ENCODE measurements at places on chromosomes 6 and 20. TPM values are rescaled to one million over a fixed set of nuclear protein-coding genes. Genes with fewer than 3 reads are reported as not detected.

DNA sequence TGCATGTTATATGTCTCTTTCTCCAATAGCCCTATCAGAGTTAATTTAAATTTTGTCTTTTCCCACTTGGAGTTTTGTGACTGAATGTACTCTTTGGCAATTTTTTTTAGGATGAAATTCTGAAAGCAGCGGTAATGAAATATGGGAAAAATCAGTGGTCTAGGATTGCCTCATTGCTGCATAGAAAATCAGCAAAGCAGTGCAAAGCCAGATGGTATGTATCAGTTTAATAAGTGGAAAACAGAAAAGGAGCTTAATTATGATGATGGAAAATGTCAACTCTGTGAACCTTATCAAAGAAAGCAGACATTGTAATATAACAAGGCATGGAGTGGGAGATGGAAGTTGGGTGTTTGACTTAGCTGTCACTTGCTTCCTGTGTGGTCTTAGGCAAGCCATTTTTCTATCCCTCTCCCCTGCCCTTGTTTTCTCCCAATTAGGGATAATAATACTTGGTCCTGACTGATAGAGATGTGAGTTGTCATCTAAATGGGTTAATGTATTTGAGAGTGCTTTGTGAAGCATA, 2.7 kb downstream of the CDC5L start:
- DNase-seq, result no peak

TUBB1 gene
- not detected for total RNA-seq

- no peak for DNase-seq
Observed at GRCh38 chr20:52201395-52201794, 9.8 kb upstream of the ZFP64 start.

DNA sequence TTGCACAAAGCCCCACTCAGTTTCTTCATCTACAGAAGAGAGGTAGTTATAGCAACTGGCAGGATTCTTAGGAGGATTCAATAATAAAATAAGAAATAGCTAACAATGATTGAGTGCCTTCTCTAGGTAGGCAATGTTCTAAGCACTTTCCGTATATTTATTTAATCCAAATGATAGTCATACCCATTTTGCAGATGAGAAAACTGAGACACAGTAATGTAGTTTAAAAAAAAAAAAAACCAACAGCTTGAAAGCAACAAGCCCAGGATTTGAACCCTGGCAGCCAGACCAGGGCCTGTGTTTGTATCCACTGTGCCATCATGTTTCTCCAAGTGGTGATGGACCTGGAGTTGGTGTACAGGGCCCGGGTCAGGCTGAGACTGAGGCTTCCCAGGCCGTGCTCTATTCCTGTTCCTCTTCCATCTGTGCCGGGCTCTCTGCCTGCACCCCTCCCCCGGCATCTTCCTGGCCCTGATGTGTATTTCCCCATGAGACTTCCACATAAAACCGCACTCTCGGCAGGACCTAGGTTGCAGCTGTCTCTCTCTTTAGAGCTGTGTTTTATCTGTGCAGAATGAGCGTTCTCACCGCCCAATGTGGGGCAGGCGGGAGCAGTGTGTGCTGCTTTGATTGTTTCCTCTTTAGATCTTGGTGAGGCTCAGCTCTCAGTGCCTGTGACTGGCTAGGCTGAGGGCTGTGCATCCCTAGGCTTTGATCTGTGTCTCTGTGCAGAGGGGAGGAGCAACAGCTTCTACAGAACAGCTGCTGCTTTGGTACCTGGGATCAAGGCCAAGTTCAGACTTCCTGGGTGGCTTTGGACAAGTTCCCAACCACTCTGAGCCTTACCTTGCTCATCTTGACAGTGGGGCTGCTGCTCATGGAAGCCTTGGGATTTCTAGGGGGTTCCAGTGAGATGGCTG, 49.5 kb downstream of the TOX2 start:
- peak; percentile 92 for DNase-seq

STK4 gene
- total RNA-seq, result 33.7 TPM

DNA sequence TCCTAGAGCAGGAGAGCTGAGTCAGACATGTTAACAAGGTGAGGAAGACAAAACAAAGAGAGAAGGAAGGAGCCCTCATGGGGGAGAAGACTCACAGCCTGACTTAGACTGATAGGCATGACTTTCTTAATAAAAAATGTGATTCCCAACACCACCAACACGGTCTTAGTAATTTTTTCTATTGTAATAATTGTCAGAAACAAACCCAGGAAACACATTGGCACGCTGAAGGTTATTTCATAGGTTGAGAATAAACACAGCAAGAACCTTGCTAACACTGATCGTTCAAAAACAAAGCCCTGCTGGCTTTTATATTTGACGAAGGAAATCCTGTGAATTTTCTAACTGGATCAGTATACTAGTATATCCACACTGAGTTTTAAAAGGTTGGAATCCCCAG, 286.8 kb downstream of the HACE1 start:
- no peak for DNase-seq

- no peak for DNase-seq
Observed at GRCh38 chr6:52293067-52293466, 8.5 kb upstream of the MCM3 start.

GRCh38 chr6:2471472-2471871, 226.1 kb upstream of the GMDS start:
- DNase-seq, result no peak

PRSS35 gene
- total RNA-seq, result 1.1 TPM

CDH26 gene
- under 0.01 TPM for total RNA-seq

Measured in osteoblast (primary cell).